ENCODE measurements at places on chromosomes 5 and 9.

GRCh38 chr9:133443982-133444381 is 15.8 kb upstream of the CACFD1 start:
- DNase-seq, result no peak

DNA sequence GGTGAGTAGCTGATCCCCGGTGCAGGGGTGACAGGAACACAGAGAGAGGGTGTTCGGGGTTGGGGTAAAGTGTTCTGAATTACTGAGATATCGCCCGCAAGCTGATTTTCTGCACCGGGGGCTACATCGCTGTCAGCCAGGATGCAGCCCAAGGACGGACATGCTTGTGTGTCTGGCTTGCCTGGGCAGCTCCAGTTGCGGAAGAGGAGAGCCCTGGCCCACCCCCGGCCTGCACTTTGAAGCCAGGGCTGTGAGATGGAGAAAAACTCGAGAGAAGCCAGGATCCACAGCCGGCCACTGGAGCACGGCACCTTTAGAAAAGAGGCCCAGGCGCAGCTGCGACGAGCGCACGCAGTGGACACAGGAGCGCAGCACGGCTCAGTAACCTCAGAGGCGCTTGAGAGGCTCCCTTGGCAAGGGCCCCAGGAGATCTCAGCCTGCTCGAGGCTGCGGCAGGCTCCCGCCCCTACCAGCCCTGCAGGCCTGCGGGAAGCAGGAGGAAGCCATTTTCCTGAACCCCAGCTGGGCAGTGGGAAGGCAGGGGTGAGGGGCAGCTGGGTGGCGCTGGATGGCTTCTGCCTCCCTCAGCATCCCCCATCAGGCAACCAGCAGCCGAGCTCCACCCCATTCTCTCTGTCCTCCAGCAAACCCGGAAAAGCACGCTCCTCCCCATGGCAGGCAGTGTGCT is 59.2 kb downstream of the C9orf50 start:
- DNase-seq, result no peak

DNA sequence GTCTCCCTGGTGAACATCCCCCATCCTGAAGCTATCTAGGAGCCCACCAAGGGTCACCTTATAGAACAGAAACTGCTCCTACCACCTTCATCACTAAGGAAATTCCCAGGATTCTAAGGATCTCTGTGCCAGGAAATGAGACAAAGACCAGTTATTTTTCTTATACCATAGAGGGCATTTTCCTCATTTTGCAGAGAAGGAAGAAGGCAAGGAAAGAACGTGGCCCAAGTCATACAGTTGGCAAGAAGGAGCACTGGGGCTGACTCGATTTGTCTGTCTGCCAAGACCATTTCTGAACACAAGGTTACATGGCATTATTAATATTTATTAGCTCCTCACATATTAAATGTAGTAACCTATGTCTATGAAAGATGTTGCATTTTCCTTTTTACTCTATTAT is 49.6 kb upstream of the TNFSF15 start:
- DNase-seq, result no peak

DNA sequence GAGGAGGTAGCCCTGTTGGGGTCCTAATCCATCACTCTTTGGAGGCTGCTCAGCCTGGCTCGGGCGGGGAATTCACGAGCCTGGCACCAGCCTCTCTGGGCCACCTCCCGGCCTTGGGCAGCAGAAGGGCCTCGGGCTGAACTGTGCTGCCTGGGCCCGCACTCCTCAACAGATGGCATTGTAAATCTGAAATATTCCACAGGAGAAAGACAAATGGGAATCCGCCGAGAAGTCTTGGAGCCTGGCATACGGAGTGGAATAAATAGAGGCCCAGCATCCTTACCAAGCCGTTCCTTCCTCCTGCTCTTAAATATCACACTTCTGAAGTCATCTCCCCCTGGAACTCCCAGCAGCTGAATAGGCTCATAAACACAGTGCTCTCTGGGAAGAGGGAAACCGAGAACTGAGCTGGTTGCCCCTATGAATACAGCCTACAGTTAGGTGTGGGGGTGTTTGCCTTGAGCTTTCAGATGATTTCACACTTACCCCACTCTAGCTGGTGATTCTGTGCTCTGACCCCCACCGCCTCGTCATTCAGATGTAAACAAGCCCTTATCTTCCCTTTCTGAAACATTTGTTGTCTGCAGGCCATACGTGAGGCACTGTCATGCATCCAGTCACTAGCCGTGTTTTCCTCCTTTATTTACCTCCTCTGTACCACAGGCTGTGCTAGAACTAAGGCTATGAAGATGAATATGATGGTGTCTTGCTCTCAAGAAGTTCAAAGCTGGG is 455.0 kb upstream of the CLINT1 start:
- no peak for DNase-seq

DNA sequence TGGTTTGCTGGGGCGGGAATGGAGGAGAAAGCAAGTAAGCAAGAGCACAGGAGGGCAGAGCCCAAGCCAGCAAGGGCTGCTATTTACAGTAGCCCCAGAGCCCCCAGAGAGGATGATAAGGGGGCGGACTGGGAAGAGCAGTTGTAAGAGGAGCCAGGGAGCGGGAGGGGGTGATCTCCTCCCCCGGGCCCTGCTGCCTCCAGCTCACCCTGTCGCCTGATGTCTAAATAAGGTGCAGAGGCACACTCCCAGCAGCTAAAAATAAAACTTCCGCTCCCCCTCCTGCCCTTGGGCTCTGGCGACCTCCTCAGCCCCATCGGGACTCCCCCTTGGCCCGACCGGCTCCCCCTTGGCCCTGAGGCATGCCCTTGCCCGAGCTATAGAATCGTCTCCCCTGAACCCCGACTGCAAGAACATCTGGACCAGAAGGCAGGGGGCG is 14.4 kb upstream of the CCDC69 start:
- DNase-seq, result no peak

Measured in stimulated activated CD8-positive, alpha-beta memory T cell treated with anti-CD3 and anti-CD28 coated beads, Interleukin-7, amount 100 ng/mL, for 24 hours (primary cell).